ENCODE measurements at places on chromosomes 13 and 19.

GRCh38 chr13:46304546-46304945, 82.5 kb downstream of the RUBCNL start:
- DNase-seq: no peak

DNA sequence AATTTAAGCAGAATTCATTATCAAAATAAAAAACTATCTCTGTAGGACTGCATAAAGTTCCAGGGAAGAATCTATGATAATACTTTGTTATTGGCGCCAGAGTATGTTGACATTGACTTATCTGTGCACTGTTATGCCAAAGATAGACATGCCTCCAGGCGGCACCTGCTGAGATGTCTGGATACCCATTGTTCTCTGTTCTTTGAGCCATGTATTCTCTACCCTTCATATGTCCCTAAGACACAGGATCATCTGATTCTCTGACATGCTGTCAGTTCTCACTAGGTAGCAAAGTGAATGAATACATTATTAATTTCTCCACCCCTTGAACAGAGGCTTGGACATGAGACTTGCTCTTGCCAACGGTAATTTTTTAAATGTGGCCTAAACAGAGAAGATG, 517.8 kb upstream of the SLITRK5 start:
- DNase-seq: no peak

DNA sequence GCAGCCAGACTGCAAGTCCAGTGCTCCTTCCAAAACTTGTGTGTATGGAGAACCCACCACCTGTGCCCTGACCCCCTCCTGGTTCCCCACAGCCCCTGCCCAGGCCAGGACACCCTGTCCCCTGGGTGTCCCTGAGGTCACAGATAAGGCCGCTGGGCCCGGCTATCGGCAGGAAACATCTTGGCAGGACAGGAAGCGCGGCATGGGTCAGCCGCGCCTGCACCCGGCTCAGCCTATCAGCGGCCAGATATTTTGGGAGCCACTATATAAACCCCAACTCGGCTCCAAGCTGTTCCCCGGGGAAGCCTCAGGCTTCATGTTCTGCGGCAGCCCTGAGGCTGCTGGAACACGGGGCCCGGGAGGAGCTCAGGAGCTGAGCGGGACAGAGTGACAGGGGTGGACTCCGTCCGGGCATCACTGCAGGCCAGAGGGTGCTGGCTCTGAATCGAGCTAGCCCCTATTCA, 60.8 kb downstream of the AP1M1 start:
- DNase-seq: no peak

DNA sequence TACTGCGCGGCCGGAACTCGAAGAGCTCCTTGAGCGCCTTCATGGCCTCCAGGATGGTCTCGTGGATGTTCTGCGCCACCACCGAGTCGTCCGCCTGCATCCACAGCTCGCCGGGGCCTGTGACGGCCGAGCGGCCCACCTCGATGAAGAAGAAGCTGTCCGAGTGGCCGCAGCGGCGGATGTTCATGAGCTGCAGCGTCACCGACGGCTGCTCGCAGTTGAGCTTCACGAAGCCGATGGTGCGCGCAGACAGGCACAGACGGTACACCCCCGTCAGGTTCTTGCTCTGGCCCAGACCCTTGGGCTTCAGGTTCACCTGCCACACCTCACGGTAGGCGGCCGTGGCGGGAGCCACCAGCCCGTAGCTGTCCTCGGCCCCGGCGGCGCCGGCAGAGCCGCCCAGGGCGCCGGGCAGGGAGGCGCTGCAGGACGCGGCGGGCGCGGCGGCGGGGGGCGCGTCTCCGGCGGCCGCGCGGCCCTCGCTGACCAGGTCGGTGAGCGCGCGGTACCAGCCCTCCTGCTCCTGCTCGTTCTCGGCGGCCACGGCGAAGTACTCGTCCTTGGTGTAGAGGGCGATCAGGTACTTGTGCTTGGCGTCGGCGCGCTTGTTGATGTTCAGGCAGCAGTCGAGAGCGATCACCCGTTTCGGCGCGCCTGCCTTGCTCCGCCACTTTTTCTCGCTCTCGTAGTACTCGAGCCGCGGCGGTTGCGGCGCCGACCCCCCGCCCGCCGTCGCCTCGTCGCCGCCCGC, 1.1 kb downstream of the IRS2 start:
- DNase-seq: peak; percentile 58

- DNase-seq: no peak
Observed at GRCh38 chr13:30107521-30108136, 199.7 kb downstream of the KATNAL1 start.

DNA sequence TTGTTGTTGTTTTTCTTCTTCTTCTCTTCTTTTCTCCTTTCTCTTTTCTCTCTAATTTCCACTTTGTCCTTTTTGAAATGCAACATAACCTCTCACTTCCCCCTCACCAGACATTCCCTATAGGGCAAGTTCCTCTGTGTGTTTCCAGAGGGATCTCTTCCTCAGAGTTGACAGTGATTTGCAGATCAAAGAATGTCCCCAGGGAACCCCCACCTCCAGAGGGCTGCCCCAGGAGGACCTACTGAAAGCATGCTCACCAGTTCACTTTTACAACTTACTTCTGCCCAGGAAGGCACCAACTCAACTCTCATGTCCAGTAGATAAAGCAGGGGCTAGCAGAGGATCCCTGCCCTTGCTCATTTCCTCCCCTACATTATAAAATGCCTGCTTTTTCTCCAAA, 1648.0 kb downstream of the PCDH9 start:
- DNase-seq: no peak

DNA sequence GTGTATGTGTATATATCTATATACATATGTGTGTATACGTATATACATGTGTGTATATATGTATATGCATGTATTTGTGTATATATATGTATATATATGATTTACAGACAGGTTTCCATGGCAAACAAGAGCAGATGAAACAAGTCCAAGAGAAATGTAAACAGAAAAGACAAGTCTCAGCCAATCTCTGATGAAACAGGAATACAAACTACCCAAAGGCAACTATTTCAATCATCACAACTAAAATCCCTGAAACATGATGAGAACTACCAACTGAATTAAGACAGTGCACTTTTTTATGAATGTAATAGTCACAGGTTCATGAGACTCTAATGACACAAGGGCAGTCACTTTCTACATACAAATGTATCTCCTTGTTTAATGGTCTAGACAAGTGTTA, 140.2 kb downstream of the TNFRSF19 start:
- DNase-seq: no peak

DNA sequence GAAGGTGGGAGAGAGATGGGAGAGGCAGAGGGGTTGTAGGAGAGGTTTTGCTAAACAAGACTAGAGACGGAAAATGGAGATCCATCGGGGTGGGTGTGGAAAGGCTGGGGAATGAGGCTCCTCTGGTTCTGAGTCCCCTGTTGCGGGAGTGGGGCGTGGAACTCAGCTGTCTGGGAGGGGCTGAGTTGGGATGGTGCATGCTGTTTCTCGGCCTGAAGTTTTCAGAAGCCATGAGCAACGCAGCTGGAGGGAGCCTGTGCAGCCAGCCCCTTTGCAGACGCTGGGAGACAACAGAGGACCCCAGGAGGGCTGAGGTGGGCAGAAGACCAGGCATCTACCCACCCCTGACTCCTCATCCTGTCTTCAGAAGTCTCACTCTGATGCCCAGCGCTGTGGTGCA, 7.4 kb upstream of the GIPR start:
- no peak for DNase-seq

GRCh38 chr13:96460609-96461008, 370.7 kb downstream of the HS6ST3 start:
- no peak for DNase-seq

DNA sequence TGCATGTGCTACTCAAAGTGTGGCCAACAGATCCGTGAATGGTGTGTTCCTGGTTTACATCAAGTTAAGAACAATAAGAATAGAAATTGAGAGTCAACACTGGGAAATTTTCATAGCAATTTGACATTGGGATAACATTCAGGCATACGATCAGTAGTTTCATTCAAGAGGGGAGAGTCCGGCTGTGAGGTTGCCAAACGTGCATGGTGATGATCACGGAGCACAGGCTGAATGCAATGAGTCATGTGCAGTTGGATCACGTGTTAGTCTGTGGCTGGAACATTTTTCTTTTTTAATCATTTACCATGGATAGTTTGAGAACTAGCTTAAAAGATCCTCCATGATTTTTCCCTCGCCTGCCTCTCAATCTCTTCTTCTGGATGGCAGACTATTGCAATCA, 2.5 kb upstream of the DCT start:
- no peak for DNase-seq

GRCh38 chr13:41133951-41134350, 1.3 kb upstream of the KBTBD6 start:
- no peak for DNase-seq

GRCh38 chr13:92739306-92739818, 487.2 kb upstream of the GPC6 start:
- DNase-seq: no peak

DNA sequence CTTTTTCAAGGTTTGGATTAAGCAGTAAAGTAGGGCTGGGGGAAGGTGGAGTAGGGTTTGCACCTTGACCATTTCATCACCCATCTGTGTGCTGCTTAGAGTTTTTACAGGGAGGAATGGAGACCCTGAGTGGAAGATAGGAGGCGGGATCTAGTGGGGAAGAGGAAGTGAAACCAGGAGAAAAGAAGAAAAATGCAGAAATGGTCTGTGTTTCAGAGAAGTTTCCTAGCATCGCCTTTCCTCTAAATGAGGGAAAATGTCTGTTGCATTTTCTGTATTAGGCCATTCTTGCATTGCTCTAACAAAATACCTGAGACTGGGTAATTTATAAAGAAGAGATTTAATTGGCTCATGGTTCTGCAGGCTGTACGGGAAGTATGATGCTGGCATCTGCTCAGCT, 64.1 kb downstream of the TPT1 start:
- DNase-seq: no peak

DNA sequence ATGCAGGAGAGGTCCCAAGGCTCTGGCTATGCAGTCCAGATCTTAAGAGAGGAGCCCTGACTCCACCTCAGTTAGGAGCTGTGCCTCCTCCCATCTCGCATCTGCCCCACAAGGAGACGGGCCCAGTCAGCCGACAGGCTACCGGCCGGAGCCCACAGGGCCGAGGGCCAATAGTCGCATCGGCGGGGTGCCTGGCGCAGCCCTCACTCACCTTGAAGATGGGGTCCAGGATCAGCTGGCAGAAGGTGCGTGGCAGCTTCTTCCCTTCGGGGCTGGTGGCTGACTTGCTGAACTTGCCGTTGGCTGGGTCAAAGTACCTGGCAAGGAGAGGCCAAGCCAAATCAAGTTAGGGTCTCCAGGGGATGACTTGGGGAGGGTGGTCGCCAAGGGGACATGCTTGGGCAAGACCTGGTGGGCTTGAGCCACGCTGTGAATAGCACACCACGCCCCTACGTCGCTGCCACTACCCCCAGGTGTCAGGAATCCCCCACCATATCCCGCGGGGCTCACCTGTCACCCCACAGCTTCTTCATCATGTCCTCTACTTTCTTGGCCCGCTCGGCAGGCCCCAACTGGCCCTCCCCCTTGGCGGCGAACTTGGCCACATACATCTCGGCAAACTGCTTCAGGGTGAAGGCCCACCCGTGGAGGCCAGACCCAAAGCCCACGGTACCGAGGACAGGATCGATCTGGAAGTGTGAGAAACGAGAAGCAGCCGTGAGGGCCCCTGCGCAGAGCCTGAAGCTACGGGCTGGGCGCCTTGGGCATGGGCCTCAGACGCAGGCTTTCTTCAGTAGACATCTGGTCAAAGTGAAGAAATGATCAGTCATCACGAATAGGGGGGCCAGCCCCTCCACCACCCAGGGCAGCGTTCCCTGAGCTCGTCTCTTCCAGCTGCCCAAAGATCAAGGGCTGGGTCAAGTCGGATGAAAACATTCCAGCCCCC, 3.3 kb downstream of the EEF2 start:
- DNase-seq: no peak

- no peak for DNase-seq
Observed at GRCh38 chr19:17706750-17707181, 12.5 kb upstream of the MAP1S start.

- DNase-seq: no peak
Observed at GRCh38 chr13:65985612-65986011, 1244.5 kb downstream of the PCDH9 start.

GRCh38 chr19:11797491-11797890, 832 bp upstream of the ZNF491 start:
- DNase-seq: peak; percentile 85

- DNase-seq: peak; percentile 92
Observed at GRCh38 chr19:12140545-12141404, 625 bp upstream of the ZNF20 start.

DNA sequence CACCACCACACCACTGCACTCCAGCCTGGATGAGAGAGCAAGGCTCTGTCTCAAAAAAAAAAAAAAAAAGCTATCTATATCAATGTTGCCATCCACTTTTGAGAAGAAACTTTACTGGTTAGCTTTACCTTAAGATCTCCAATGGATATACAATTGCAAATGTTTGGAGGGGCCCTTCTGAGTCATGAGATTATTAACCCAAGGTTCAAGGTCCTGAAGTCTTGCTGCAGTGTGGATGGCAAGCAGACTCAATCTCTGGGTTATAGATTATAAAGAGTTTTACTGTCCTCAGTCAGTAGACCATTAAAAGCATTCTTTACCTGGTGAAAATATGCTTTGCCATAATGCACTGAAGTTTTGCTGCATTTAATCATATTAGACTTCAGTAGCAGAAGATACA, 3.7 kb upstream of the ZNF431 start:
- DNase-seq: no peak

- DNase-seq: peak; percentile 88
Observed at GRCh38 chr19:19361075-19361594, 40.5 kb downstream of the MAU2 start.

DNA sequence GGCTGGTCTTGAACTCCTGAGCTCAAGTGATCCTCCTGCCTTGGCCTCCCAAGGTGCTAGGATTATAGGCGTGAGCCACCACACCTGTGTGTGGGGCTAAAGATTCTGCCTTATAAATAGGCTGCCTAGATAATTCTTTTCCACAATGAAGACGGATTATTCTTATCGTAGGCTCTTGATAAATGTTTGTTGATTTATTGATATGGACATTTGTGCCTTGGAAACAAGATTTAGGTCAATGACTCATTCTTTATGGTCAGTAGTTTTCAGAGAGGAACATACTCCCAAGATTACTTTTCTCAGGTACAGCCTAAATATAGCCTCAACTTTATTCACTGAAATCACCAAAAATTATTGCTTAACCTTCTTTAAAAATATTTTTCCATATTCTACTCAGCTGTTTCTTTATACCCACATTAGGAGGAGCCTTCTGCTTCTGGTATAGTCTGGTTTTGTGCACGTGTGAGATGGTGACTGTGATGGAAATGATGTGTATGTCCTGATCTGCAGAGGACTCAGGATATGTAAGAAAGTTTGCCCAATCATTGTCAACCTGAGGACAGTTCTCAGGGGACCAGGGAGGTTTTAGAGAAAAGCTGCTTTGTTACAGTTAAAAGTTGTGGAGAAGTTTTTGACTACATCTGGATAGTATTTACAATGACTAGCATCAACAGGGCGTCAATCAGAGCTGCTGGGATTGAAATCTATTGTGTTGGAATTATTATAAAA, 208.9 kb downstream of the DNAJC15 start:
- no peak for DNase-seq

Measured in activated CD4-positive, alpha-beta memory T cell treated with anti-CD3 and anti-CD28 coated beads for 36 hours (primary cell).